IPS DF 6.9 (cell line): ENCODE measurements at places on chromosomes 3 and 15.

GRCh38 chr3:42169579-42170120, 78.5 kb downstream of the TRAK1 start:
- no peak for DNase-seq

DNA sequence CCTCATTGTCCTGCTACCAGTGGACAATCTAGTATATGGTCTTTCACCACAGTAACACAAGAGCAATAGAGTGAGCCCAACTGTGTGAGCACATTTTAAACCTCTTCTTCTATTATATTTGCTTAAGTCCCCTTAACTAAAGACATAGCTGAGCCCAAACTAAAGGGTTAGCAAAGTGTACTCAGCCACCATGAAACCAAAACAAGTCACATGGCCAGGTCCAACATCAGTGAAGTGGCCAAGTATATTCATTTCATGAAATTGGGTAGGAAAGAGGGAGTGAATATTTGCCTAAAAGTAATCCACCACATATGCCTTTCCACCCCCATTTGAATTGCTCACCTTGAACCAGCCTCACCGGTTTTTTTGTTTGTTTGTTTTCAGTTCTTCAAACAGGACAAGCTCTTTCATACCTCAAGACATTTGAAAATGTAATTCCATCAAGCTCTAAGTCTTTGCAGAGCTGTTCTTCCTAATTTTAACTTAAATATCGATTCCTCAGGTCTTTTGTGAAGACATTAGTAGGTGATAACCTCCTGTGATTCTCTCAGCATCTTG, 327.0 kb upstream of the SEMA6D start:
- no peak for DNase-seq

- DNase-seq: no peak
Observed at GRCh38 chr3:72702390-72702789, 145.9 kb downstream of the SHQ1 start.

DNA sequence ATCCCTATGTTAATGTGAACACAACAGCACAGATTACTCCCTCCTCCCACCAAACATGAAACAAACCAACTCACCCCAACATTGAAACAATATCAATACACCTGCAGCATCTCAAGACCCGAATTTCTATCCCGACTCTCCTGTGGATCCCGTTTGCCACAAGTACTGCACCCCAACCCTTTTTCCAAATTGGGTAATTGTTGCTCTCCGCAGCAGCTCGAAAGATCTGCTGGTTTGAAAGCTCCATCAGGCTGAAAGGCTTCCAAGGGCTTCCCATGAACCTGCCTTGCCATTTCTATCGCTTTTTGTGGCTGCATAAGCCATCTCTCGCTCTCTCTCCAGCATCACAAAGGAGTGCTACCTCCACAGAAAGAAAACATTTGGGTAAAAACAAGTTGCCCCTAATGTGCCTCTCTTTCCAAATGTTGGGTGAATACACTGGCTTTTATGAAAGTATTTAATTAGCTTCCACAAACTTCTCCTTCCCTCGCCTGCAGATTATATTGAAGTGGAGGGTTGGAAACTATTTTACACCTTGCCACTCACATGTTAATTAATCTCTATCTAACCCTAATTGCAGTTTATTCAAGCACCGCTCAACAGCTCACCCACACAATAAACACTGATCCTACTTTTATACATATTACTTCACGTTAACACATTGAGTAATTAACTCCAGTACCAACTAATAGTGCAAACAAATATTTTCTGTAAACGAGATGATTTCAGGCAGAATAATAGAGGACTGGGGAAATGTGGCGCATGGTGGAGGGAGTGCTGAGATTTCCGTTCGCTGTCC, 2.5 kb upstream of the FEZF2 start:
- DNase-seq: no peak

DNA sequence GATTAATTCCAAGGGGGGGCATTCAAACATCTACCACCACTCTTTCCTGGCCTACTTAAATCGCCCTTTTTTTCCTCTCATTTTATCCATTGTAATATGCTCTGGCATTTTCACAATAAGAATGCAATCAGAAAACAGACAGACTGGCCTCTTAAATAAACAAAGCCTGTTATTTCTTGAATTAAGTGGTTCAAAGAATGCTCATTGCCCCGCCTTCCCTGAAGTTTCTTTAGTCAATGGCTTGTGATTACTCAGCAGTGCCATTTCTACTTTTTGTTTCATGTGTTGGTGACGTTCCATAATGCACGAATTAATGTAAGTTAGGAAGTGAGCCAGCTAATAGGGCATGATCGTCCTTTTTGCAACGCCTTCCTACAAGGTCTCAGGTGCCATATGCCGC, 68.0 kb downstream of the FBN1 start:
- no peak for DNase-seq

- no peak for DNase-seq
Observed at GRCh38 chr3:138975351-138975750, 28.3 kb downstream of the FOXL2NB start.

GRCh38 chr3:193704431-193704830, 111.4 kb downstream of the OPA1 start:
- DNase-seq: no peak

DNA sequence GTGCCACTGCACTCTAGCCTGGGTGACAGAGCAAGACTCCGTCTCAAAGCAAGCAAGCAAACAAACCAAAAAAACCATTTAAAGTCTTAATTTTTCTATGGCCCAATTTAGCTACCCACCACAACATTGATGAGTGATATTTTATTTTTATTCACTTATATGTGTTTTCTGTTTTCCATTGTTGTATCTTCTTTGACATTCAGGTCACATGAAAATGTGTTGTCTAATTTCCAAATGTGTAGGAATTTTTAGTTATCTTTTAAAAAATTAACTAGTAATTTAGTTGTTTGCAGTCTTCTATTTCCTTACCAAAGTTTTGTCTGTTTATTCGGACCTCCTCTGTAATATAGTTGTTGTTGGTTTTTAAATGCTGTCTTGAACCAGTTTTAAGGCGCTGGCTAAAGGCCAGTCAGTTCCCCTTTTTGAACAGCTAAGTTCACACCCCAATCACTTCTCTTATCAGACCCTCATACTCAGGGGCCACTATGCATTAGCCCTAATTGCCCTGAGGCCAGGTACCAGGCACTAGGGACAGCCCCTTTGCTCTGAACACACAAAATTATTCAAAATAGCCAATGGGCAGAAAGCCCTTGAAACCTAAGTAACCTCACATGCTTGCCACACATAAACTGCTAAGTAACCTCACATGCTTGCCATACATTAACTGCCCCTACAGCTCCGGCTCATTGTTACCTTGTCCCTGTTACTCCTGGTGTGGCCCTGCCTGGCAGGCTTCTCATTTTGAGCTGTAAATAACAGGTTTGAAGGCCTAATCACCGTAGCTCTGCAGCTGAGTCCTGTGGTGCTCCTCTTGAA, 4.3 kb upstream of the CCR4 start:
- no peak for DNase-seq
